ENCODE measurements at places on chromosomes 7 and 10.

- DNase-seq, result no peak
These were observed 564.7 kb upstream of the COBL start for GRCh38 chr7:51881309-51881708.

DNA sequence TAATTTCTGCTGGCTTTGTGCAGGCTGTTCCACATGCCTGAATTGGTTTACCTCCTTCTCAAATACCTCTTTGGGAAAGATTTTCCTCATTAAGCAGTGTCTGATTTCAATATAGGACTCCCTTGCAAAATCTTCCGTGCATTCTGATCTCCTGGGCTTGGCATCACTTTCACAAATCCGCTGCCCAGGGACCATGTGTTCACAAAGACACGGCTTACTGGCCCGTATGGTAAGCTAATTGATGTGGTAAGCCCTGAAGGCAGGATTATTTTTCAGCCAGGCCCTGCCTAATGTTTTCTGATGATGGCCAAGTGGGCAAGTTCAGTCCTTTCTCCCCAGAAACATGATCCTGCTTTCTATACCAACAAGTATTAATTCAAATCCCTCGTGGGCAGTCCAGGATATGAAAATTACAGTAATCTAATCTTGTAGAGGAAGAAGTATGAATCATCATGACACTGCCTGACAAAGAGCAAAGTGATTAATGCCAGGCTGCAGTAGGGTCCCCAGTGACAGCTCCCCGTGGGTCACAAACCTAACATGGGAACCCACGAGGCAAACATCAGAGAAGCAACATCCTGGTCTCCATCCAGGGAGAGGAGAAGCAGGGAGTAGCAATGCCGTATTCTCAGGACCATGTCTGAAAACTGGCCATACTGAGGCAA, 11.6 kb upstream of the SVIL start:
- peak; percentile 32 for DNase-seq

DNA sequence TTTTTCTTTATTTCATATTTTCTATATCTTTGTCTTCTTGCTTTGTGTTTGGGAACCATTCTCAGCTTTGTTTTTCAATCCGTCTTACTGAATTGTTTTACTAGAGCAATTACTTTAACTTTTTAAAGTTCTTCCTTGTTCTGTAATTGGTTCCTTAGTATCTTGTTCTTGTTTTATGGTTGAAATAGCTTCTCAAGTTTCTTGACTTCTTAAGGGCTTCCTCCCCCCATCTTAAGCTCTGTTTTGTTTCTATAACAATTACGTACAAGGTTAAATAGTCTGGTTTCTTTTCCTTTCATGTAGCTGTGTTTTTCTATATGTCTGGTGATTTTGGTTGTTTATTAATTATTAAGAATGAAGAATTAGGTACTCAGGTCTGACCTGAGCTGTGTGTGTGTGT, 158.0 kb downstream of the SDHAF3 start:
- no peak for DNase-seq

- DNase-seq, result no peak
These were observed 27.5 kb downstream of the LOXL4 start for GRCh38 chr10:98240524-98240923.

GRCh38 chr10:102225646-102226541, at the start of gene ELOVL3:
Gene ELOVL3, plus strand, starts transcription at chr10:102226299. Its CDS starts 250 bp downstream, at chr10:102226549.
- DNase-seq, result peak; percentile 92

- no peak for DNase-seq
These were observed 17.8 kb upstream of the MAGI2 start for GRCh38 chr7:79471283-79471682.

GRCh38 chr10:104218751-104219150, 13.4 kb downstream of the CFAP43 start:
- DNase-seq, result no peak

DNA sequence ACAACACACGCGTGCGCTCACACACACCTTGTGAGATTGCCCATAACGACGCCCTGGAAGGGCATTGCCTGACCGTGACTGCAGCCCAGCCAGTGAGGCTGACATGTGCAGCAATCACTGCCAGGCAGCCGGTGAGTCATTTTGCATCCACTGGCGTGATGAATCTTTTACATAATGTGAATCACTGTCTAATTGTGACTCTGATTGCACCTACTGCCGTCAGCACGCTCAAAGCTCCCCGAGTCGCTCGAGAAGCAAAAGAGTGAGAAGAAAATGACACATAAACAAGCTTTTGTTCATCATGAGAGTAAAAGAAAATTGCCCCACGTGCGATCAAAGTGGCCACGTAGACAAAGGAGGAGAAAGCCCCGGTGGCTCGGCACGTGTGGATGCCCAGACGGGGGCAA, 117.4 kb upstream of the PFKP start:
- DNase-seq, result no peak

GRCh38 chr7:96174812-96175211, 147.1 kb downstream of the SLC25A13 start:
- no peak for DNase-seq

DNA sequence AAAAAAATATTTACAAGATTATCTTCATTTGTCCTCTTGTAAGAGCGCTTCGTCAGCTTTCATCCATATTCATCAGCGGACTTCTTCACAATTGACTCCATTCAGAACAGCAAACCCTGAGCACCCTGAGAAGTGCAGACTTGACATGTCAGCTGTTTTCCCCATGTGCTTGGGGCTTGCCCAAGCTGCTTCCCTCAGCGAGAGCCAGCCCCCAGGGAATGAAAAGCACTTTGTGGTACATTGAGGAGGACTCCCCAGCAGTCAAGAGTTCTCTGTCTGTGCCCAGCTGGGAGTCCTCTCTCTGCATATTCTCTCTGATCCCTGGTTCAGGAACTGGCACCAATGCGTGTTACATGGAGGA, 22.7 kb downstream of the HKDC1 start:
- DNase-seq, result no peak

GRCh38 chr10:114662646-114663217, 4.7 kb upstream of the ABLIM1 start:
- DNase-seq, result no peak

Data from right lobe of liver (tissue), 6 donors.